NCI-H446 treated with DMSO at 0.1 percent for 48 hours (cell line): ENCODE measurements at places on chromosomes 11 and 22.

DNA sequence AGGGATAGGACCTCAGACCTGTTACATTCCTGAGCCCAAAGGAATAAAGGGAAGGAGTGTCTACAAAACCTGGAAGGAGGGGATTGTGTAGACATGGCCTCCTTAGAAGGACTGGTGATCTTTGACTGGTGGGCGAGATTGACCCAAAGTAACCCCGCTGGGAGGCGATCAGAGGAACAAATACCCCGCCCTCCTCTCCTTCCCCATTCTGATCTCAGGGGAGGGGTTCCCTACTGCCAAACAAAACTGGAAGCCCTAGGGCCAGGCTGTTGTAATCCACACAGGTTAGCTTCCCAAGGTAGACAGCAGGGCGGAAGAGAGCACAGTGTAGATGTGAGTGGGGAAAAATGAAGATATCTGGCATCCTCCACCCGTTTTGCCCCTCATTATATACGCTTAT lies 24.7 kb downstream of the NCF4 start:
- DNase-seq, result no peak

DNA sequence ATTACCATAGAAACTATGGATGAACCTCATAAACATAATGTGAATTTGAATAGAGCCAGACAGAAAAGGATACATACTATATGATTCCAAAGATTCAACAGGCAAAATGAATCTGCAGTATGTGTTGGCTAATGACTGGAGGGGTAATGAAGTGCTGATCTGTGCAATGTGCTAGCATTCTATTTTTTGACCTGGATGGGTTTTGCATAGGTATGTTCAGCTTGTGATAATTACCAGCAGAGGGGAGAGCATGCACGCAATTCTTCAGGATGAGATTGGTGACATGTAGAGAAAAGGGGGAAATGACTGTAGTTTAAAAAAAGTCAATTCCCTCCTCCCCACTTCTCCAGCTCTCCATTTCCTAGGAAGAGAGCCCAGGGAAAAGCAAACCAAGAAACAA lies 618 bp upstream of the CCDC81 start:
- DNase-seq, result no peak

DNA sequence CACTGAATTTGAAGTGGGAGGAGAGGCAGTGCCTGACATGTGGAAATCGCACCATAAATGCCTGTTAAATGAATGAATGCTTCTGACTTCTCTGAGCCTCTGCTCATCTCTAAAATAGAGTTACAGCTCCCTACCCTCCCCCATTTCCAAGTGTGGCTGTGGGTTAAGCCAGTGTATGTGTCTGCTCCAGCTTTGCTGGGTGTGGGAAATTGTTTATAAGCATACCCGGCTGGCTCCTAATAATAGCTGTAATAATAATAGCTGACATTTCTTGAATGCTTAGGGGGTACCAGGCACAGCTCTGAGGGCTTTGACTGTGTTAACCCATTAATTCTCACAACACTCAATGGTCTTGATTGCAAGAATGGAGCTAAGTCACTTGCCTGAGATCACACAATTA lies 7.0 kb upstream of the FCHSD2 start:
- no peak for DNase-seq

- no peak for DNase-seq
These were observed 11.1 kb downstream of the FOLR3 start for GRCh38 chr11:72146625-72147024.

DNA sequence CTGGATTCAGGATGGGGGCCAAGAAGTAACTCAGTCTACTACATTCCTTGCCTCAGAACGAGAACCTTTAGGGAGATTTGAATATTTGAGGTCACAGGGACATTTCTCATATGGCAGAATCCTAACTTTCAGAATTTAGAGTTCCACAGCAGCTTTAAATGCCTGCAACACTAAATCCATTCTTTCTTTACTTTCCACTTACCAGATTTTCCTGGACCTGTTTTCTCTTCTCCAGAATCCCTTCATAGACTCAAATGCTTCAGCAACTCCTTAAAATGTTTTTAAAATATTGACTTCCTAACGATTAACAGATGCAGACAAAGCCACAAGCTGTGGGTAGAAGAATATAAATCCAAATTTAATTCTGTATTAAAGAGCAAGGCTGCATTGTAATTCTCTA lies 63.1 kb downstream of the PRSS23 start:
- DNase-seq, result no peak

DNA sequence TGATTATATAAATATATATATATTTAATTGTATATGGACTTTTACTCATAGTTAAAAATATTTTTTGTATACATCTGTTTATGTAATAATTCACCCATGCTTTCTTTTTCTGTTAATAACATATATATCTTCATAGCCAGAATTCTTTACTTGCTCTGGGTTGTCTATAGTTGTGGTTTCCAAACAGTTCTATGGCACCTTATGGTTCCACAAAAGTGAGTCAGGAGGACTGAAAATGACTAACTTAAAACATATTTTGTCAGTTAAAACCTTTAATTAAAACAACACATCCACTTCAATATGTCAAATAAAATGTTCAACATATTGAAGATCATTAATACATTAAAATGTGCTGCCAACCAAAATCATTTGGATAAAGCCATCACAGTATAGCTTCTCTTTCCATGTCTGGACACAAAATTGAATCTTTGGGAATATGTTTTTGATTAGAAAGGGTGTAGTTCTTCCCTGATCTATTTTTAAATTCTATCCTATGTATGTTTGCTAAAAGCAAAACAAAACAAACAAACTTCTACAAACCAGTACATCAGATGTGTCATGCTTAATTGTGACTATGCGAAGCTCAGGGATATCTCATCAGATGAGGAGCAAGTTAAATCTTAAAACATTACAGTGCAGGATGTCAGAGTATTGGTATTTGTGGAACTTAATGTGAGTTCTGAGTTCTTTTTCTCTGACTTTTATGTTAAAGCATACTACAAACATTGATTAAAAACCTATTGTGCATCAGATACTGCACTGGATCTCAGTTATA lies 1488.4 kb upstream of the TENM4 start:
- no peak for DNase-seq

DNA sequence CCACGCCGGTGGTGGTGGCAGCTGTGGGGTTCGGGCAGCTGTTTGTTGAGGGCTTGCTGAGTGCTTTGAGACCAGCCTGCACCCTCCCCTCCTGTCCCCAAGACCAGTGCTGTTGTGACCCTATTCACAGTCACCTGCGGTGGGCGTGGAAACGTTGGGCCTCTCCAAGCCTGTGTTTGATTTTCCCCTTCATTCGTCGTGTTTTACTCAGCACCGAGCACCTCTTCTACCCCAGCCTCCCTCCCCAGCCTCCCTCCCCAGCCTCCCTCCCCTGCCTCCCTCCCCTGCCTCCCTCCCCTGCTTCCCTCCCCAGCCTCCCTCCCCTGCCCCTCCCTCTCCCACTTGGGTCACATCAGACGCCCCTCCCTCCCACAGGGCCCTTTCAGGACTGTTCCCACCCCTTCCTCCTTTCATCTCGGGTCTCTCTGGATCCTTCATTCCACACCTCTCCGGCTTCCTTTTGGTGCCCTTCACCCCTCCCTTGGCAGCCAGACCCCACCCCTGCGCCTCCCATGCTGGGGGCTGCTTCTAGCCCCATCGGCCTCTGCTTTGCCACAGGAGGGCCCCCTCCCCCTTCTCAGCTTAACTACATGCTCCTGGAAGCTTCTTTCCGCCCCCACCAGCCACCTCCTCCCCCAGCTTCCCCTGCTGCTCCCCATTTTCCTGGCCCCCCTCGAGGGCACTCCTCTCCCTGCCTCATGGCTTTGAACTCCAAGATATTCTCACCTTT lies 14.8 kb downstream of the FRMD8 start:
- no peak for DNase-seq

- DNase-seq, result no peak
These were observed 49.3 kb upstream of the MPPED2 start for GRCh38 chr11:30635401-30635989.

- no peak for DNase-seq
These were observed 20.0 kb upstream of the SLC22A12 start for GRCh38 chr11:64571050-64571409.

- DNase-seq, result no peak
These were observed 960 bp downstream of the TSSC4 start for GRCh38 chr11:2401436-2401984.
